Fibroblast of skin of right quadriceps (primary cell): ENCODE measurements at places on chromosomes 5 and 9.
A peak's percentile ranks its signal among the peaks of the same experiment; 100 is the strongest.

- DNase-seq = no peak
Observed at GRCh38 chr5:179192891-179193470, 132.8 kb downstream of the ZNF354C start.

DNA sequence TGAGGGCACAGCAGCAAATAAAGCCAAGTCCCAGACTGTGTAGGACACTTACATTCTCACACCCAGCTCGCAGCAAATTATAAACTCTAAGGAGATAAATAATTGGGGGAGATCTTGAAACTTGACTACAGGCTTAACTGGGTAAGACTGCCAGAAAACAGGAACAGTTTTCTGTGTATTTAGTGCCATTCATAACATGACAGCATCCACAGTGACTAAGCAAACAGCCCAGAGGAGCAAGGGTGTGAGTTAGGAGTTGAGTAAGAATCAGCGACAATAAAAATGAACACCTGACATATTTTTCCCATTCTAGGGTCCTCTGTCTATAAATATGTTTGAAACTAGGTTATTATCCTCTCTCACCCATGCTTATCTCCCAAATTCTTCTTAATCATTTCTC lies 370.9 kb upstream of the WWC1 start:
- no peak for DNase-seq

DNA sequence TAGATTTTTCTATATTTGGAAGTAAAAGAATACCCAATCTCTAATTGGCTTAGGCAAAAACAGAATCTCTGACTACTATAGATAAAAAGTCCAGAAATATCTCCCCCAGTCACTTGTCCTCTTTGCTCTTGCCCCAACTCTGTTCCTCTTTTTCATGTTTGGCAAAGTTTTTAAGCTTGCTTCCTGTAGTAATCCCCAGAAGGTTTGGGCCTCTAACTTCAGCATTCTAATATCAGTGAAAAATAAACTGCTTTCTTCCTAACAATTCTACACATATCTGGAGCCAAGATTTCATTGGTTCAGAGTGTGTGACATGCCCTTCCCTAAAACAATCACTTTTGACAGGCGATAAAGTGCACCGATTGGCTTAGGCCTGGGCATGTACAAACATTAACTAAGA lies 1680.3 kb downstream of the MAT2B start:
- no peak for DNase-seq

GRCh38 chr9:34568774-34569173 lies 20.8 kb downstream of the CNTFR start:
- DNase-seq = no peak

DNA sequence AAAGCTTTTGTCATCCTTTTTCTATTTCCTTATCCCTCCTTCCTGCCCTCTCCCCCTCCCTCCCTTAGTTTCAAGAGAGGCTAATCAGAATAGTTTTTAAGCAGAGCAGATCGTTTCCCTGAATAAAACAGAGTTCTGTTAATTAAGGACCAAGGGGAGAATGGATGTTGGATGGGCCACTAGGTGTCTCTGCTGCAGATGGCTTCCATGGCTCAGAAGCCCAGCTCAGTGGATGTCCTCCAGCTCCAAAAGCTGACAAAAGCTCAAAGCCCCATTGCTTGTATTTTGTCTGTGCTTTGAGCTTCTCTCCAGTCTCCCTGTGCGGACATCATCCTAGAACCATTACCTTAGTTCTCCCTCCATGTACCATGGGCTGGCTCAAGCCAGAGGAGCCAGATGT lies 21.0 kb upstream of the NPR3 start:
- DNase-seq = peak; percentile 19

DNA sequence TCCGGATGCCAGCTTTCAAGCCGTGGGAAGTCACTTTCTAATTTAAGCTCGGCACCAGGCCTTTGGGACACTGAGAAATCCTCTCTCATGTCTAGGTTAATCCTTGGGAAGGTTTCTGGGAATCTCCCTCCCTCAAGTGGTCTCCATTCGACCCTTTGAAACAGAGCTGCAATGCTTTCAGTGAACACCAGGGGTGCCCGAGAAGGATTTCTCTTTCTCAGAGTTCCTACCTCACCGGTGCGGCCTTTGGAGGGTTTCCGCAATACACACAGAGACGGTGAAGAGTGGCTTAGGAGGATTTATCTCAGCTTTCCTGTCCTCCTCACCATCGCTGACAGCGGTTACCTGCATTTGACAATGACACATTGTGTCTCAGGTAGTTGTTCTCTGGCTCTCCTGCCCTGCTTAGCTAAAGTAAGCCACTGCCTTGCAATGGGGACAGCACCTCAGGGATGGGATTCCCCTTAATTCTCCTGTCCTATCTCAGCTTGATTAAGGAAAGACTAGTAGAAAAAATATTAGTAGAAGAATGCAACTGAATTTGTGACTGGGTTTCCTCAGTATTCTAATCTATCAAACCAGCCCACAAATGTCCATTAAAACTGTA lies 180.6 kb downstream of the GABRG2 start:
- DNase-seq = no peak

DNA sequence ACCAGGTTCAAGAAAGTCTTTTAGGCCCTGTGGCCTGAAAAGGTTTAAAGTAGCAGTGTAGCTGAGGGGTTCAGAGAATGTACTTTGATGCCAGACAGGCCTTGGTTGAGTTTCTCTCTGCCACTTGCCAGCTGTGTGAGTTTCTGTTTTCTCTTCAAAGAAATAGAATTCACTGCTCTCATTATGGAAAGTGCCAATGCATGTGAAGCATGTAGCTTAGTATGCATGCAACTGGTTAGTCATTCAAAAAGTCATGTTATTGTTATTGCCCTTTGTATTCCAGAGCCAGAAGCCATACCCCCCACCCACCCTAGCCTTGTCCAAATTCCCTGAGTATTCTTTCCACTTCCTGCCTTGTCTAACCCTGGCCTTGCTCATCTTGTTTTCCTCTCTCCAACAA lies 101.7 kb downstream of the ADRB2 start:
- peak; percentile 33 for DNase-seq
